ENCODE measurements at places on chromosomes 12 and 14. TPM values are rescaled to one million over a fixed set of nuclear protein-coding genes. Genes with fewer than 3 reads are reported as not detected.

DUSP16 gene
- 46.2 TPM for total RNA-seq

FGD4 gene
- total RNA-seq = 21.6 TPM

TRIM9 gene
- 0.20 TPM for total RNA-seq

CHURC1 gene
- total RNA-seq = 25.2 TPM

STYX gene
- total RNA-seq = 11.5 TPM

GEMIN2 gene
- 3.6 TPM for total RNA-seq

CLEC2A gene
- not detected for total RNA-seq

HELB gene
- 1.1 TPM for total RNA-seq

MYF5 gene
- total RNA-seq = not detected

DPPA3 gene
- not detected for total RNA-seq

LPAR5 gene
- total RNA-seq = 0.88 TPM

DLST gene
- total RNA-seq = 65.6 TPM

YEATS4 gene
- 3.4 TPM for total RNA-seq

HOTAIR gene
- total RNA-seq = not detected

CCDC197 gene
- not detected for total RNA-seq

RILPL1 gene
- total RNA-seq = 3.4 TPM

POLE2 gene
- total RNA-seq = 3.3 TPM

PLEKHG7 gene
- not detected for total RNA-seq

CLEC6A gene
- not detected for total RNA-seq

FGF6 gene
- not detected for total RNA-seq

AQP6 gene
- 0.28 TPM for total RNA-seq

CLEC4D gene
- not detected for total RNA-seq

WDR89 gene
- 6.1 TPM for total RNA-seq

ANKS1B gene
- 3.6 TPM for total RNA-seq

ZNF268 gene
- 8.3 TPM for total RNA-seq

GDF11 gene
- 1.1 TPM for total RNA-seq

C14orf180 gene
- 2.4 TPM for total RNA-seq

LRP1-AS gene
- total RNA-seq = not detected

CMA1 gene
- not detected for total RNA-seq

ACTN1 gene
- total RNA-seq = 60.1 TPM

POTEM gene
- not detected for total RNA-seq

CLEC9A gene
- not detected for total RNA-seq

KCNA1 gene
- not detected for total RNA-seq
